Fibroblast of lung (primary cell): ENCODE measurements at places on chromosomes 4 and X. TPM values are rescaled to one million over a fixed set of nuclear protein-coding genes. Genes with fewer than 3 reads are reported as not detected.

Gene CACNA1F
- 0.17 and 0.26 TPM in 2 replicates for total RNA-seq

- no peak for DNase-seq
These were observed 56.5 kb downstream of the ANTXR2 start for GRCh38 chr4:80016506-80016905.

DNA sequence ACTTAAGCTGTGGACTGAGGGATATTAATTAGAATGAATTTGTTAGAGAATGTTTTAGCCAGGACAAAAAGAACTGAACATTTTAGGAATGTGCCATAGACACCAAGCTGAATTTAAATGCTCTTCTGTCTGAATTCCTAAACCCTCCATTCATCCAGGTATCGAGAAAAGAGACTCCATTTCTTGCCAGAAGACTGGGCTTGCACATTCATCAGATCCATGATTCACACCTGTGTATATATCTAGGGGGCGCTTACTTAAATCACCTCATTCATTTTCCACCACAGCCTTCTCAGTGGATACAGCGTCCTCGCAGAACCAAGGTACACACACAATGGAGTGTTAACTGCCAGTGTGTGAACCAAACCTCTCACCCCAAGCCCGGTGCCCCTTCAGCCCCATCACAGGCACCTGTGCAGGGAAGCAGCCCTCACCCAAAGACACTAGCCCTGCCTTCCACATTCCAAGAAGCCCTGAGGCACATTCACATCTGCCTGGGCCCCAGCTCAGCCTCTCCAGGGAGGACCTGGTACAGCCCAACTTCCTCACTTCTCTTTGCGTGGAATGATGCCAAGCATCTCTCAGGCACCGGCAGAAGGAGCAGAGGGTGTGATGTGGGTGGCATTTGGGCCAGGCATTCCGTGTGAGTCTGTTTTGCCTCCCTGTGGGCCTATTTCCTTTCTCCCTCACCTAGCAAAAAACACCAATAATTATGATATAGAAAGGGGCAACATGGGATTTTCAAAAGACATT, 35.6 kb upstream of the C1QTNF7 start:
- DNase-seq, result no peak

DNA sequence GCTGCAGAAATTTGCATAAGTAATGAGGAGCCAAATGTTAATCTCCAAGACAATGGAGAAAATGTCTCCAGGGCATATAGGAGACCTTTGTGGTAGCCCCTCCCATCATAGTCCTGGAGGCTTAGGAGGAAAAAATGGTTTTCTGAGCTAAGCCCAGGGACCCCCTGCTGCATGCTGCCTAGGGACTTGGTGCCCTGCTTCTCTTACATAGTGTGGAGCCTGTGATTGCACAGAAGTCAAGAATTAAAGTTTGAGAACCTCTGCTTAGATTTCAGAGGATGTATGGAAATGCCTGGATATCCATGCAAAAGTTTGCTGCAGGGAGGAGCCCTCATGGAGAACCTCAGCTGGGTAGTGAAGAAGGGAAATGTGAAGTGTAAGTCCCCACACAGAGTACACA, 379.4 kb upstream of the TACR3 start:
- DNase-seq, result no peak

DNA sequence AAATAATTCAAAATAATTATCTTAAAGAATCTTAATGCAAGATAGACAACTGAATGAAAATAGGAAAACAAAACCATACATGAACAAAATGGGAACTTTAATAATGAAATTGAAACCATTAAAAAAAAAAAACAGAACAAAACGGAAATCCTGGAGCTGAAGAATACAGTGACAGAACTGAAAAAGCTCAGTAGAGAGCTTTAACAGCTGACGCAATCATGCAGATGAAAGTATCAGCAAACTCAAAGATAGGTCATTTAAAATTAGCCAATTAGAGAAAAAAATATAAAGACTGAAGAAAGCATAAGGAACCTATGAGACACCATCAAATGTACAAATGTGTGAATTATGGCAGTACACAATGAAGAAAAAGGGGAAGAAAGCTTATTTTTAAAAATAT, 18.8 kb downstream of the SLC25A31 start:
- no peak for DNase-seq

DNA sequence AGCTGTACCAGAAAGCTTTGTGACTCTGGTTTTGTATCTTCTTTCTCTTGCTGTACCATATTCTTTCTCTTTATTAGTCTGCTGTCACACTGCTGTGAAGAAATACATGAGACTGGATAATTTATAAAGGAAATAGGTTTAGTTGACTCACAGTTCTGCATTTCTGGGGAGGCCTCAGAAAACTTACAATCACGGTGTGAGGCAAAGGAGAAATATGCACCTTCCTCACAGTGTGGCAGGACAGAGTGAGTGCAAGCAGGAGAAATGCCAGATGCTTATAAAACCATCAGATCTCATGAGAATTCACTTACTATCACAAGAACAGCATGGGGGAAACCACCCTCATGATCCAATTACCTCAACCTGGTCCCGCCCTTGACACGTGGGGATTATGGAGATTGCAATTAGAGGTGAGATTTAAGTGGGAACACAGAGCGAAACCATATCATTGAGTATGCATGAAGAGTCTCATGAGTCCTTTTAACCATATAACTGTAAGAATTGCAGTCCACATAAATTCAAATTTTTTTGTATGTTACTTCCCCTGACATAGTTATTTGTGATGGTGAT, 67.4 kb upstream of the INPP4B start:
- peak; percentile 26 for DNase-seq
